Activated T-cell treated with anti-CD3 and anti-CD28 coated beads for 1 hour (primary cell): ENCODE measurements at places on chromosomes 13 and 19.

DNA sequence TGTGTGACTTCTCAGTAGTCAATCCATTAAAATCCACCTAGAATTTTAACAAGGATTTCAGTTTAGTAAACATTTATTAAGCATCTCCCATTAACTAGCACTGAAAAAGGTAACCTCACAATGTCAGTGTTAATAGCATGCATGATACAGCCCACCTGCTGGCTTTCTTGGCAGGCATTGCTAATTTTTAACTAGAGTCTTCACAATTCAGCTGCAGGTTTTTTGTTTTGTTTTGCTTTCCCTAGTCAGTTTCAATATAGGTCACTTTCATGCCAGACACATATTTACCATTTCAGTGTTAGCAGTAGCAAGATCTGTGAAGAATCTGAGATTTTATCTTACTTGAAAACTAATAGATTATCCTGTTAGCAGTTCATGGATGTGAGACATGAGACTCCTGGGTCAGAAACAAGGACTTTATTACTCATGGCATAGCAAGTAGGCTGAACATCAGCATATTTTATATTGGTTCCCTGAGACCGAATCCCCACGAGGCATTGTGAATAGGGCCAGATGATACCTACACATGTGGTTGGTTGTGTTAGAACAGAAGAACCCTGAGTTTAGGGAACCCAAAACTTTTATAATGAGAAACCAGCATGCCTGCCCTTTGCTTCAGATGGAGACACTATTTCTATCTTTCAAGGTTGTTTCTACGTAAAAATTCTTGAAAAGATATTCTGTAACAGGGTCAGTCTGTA, 198.0 kb upstream of the HTR2A start:
- DNase-seq: no peak

DNA sequence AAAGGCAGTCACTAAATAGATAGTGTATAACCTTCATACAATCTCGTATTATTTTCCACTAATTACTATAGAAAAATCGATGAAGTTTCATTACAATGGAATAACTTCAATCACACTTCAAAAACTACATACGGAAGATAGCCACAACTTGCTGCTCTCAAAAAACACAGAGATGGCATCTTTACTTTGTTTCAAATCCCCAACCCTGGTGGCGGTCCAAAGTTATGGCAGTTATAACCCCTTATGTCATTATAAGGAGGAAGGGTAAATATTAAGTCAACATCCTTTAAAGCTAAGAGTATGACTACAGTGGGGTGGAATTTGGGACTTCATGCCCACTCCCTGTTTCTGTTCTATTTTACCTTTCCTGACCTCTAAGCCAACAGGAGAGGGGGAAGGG, 146.5 kb downstream of the LACC1 start:
- DNase-seq: no peak

DNA sequence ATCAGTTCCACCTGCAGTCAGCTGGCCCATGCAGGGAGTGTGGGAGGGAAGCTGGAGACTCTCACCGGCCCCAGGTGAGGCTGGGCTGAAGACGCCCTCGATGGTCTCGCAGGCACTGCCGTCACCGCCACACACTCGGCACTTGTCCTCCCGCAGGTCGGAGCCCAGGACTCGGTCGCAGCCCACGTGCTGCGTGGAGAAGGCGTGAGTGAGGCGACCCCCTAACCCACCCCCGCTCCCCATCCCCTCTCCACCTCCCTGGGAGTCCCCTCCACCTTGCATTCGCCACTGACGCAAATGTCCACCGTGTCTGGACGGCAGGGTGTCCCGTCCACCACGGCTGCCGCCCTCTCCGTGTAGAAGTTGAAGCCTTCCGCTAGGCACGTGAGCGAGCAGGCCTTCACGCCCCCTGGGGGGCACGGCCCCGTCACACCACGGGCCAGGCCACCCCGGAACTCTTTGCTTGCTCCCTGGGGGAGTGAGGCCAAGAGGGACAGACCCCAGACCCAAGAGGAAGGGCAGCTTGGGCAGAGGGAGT, 12.0 kb upstream of the MYO1F start:
- DNase-seq: no peak

DNA sequence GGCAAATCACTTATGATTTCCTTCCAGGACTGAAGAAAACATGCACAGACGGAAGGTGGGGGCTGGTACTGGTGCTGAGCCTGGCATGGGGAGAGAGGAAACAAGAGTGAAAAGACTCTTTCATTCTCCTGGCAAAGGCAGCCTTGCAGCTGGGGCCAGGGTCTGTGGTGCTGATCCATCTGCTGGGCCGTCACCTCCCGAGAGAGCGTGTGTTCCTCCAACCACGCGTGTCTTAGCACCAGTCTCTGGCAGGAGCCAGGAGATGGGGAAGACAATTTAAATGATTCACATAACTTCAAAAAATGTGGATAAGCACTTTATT, 23.9 kb upstream of the SPART start:
- DNase-seq: no peak

- no peak for DNase-seq
These were observed 188.8 kb upstream of the SPRY2 start for GRCh38 chr13:80529734-80530133.

- DNase-seq: no peak
These were observed at the start of gene TNNI3 for GRCh38 chr19:55157064-55157908. TNNI3 (minus strand) TSS chr19:55157732; CDS start chr19:55157589, 143 bp downstream.

- no peak for DNase-seq
These were observed 45.4 kb downstream of the FAM124A start for GRCh38 chr13:51267622-51268021.

- peak; percentile 63 for DNase-seq
These were observed 510 bp upstream of the PCDH9 start for GRCh38 chr13:67230404-67231288.
